ENCODE measurements at places on chromosomes 1 and 21. TPM values are rescaled to one million over a fixed set of nuclear protein-coding genes. Genes with fewer than 3 reads are reported as not detected.

The HRNR gene
- total RNA-seq: not detected

The GPR157 gene
- total RNA-seq: 8.3 TPM

The IGSF5 gene
- 0.29 TPM for total RNA-seq

The FCRL5 gene
- total RNA-seq: 0.14 TPM

The CLDN8 gene
- total RNA-seq: 0.09 TPM

The PLXNA2 gene
- 37.4 TPM for total RNA-seq

Data from mucosa of gallbladder (tissue), 1 donor.